ENCODE measurements at places on chromosomes 7 and 10.

- no peak for DNase-seq
Observed at GRCh38 chr10:21758696-21759095, 224.7 kb downstream of the MLLT10 start.

- no peak for DNase-seq
Observed at GRCh38 chr10:46079831-46080585, 33.9 kb upstream of the MSMB start.

DNA sequence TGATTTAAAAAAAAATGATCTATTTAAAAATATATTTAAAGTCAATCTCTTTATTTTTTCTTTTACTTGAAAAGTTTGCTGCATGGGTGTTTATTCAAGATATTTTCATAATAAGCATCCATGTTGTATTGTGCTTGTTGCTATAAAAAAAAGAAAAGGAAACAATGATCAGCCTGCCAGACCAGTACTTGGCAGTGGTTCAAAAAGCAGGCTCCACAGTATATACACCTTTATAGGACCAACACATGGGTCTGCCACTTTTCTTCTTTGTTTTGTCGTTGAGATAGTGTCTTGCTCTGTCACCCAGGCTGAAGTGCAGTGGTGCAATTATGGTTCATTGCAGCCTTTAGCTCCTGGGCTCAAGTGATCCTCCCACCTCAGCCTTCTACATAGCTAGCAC lies 228.0 kb downstream of the TWIST1 start:
- no peak for DNase-seq

DNA sequence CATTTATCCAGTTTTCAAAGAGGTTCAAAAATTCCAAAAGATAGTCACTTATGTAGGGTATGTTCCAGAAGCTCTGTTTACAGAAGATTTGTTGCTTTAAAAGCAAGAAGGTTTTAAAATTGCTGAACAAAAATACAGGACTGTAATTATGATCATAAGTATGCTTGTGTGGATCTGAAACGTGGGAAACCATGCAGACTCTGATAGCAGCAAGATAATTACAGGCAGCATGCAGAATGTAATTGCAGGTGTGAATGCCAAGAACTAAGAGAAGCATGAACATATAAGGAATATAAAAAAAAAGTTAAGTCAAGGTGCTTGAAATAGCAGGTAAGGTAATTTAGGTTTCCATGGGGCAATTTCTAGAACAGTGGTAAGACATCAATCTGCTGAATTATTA lies 405.7 kb downstream of the ARL4A start:
- no peak for DNase-seq

DNA sequence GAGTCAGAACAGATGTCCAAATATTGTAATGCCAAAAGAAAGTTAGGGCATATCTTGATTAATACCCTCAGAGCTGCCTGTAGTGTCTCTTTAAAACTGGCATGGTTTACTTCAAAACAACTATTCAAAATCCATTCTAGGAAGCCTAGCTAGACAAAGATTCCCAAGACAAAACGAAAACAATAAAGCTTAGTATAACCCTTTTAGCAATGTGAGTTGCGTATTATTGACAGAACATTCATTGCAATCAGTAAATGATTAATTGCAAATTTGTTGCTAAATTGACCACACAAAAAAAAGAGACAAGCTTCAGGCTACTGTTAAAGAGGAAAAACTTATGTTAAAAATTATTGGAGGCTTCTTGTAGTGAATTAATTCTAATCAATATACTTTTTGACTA lies 406.9 kb downstream of the DGKB start:
- no peak for DNase-seq

- DNase-seq, result no peak
Observed at GRCh38 chr7:47672977-47673381, 91.1 kb upstream of the TNS3 start.
